AG09309 (cell line): ENCODE measurements at places on chromosomes 5 and 9.

DNA sequence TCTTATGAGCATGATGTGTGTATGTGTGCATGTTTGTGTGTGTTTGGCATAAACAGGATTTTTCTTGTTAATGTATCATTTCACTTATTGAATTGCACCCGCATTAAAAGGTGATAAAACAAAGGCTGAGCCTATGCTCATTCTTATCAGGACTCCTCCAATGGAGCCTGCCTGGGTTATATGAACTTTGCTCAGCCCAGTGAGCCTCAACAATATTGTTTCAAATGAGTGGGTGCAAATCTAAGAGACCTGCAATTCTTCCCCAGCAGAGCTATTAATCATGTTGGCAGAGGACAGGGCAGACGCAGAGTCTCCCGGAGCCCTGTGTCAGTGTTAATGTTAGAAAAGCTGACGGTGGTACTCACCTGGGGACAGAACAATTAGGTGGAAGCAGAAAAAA is 71.6 kb downstream of the SH3RF2 start:
- no peak for DNase-seq

DNA sequence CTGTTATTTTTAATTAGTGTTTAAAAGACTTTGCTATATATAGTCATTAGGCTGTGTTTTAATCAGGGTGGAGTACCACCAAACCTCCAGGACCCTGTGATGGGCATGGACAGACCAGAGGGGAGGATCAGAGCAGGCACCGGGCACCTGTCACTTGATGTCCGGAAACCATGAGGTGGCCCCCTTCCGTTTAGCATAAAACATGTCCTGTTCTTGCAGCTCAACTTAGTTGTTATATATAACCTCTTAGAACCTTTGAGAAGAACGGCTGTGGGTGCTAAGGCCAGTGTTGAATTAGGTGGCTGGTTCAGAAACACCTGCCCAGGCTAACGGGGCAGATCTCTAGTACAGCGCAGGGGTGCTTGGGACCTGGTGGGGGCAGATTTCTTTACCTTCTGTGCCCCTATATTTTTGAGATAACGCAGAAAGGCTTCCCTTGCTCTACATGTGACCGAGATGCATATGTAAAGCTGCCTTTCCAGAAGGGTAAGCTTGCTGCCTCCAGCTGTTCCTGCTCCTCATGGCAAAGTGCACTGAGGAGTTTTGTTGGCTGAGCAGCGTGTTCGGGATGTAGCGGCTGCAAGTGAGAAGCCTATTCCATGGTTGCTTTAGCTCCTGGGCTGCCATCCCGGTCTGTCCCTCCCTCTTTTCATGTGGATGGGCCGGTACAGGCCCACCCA is 255.5 kb downstream of the FANCC start:
- DNase-seq, result no peak

- no peak for DNase-seq
Observed at GRCh38 chr5:137305971-137306602, 193.0 kb downstream of the SPOCK1 start.

GRCh38 chr9:129968690-129969485 is 74.1 kb downstream of the FNBP1 start:
- DNase-seq, result peak; percentile 92

DNA sequence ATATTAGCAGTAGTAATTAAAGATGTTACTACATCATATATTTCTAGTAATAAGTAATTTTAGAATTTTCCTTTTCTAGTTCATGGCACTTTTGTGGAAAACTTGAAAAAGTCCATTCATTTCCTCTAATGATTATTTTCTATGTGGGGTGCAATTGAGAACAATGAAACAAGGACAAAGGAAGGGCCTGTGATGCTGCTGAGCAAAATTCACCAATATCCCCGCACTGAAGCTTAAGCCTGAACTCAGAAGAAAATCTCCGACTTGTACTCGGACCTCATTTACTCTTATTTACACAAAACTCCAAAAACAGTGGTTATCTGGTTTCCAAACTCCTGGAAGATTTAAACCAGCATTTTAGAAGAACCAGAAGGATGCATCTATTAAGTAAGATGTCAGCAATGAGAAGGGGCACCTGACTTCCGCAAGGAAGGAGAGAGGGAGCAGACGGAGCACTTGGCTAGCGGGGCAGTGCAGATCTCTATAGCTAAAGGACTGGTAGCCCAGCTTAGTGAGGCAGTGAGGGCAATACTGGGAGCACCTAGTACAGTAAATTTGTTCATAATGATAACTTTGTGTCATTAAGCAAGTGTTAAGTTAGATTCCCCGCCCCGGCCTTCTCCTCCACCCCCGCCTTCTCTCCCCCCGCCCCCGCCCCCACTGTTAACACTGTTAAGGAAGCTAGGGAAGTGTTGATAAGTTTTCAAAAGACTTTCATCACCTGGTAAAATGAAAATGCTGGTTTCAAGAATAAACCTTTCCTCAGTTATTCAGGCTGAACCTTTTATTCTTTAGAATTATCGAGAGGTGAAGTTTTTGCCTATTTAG is 123.3 kb downstream of the ZSWIM6 start:
- no peak for DNase-seq

DNA sequence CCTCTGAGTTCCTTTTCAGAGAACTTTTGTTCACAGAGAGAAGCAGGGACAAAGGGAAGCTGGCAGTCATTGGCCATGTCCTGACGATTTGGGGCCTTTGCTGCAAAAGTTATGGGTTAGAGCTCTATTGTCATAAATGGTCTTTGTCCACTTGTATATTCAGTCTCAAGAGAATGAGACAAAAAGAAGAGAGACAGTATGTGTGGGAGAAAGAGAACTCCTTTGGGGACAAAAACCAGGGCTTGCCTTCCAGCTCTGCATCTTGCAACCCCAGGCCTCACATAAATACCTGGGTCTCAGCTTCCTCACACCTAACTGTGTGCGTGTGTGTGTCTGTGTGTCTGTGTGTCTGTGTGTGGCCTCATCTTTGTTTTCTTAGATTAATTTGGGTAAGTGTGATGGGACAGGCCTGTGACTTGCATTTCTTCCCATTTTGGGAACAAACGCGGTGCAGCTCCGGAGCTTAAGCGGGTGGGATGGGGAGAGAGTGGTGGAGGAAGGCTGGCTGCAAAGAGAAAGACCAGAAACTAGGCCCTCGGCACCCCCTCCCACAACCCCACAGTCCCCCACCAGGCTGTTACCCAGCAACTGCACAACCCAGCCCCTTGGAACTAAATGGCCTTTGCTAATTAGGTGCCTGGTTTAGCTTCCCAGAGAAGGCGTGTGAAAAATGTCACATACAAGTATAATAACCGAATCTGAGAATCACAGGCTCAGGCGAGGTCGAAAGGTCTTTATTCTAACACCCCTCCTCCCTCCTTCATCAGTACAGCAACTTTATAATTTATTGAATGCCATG is 376.9 kb downstream of the CDK5RAP2 start:
- no peak for DNase-seq

GRCh38 chr5:133610489-133611356 is 1.6 kb downstream of the FSTL4 start:
- no peak for DNase-seq

DNA sequence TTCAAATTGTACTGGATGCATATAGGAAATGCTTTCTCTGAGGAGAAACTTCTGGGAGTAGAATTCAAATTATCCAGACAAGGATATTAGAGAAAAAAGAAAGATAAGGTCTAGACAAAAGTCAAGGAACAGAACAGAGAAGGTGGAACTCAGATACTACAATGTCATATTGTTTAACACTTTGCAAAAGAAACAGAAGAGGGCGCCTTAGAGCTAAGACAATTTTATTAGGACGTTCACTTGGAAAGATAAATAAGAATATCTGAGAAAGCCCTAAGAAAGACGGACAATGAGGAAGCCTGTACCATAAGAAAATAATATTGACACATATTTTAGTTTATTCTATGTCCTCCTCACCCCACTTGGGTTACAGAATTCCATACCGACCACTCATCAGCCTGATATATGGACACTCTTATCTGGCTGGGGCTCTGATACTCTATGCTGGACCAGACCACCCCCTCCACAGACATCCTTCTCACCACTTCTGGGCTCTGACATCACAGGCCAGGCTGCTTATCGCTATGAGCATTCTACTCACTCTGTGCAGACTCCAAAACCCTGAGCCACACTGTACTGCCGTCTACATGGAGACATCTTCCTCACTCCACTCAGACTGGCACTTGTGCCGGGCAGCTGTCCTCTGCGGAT is 9.1 kb upstream of the AK3 start:
- no peak for DNase-seq

- DNase-seq, result no peak
Observed at GRCh38 chr5:67814569-67815311, 400.8 kb upstream of the PIK3R1 start.

DNA sequence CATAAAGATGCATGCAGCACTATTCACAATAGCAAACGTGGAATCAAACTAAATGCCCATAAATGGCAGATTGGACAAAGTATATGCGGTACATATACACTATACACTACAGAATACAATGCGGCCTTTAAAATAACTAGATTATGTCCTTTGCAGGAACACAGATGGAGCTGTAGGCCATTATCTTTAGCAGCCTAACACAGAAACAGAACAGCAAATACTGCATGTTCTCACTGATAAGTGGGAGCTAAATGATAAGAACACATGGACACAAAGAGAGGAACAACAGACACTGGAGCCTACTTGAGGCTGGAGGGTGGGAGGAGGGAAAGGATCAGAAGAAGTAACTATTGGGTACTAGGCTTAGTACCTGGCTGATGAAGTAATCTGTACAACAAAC is 758.2 kb downstream of the TLE1 start:
- DNase-seq, result no peak

DNA sequence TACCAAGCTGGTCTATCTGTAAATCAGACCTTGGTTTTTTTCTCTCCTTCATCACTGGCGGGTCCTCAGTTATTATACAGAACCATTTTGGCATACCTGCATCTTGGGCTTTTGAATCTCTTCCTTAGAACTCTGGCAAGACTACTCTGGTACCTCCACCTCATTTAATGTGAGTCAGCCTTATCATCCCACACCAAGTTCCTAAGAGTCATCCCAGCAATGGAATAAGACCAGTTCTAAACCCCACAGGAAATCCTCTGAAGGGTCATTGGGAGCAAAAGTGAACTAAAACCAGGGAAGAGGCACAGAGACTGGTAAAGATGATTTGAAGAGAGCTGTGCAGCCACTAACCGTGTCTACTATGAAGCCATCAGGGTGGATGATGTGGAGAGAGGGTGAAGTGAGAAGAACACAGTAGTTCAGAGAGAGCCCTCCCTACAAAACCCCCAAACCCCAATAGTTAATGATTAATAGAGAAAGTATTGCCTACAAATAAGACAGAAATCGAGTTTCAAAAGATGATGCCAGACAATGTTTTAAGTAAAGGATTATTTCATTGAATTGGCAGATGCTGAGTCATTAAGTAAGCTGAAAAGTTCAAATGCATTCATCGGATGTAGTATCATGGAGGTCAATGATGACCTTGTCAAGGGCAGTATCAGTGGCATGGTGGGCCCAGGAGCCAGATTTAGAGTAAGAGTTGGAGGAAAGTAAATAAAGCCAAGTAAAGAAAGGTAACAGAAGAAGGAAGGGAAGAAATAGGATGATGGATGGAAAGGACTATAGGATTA is 85.4 kb downstream of the PCSK1 start:
- no peak for DNase-seq

GRCh38 chr9:94806307-94806893 is 79.9 kb downstream of the AOPEP start:
- DNase-seq, result no peak

GRCh38 chr5:4050203-4050602 is 454.6 kb downstream of the IRX1 start:
- no peak for DNase-seq

GRCh38 chr5:122301016-122301415 is 11.0 kb upstream of the SNCAIP start:
- DNase-seq, result no peak

DNA sequence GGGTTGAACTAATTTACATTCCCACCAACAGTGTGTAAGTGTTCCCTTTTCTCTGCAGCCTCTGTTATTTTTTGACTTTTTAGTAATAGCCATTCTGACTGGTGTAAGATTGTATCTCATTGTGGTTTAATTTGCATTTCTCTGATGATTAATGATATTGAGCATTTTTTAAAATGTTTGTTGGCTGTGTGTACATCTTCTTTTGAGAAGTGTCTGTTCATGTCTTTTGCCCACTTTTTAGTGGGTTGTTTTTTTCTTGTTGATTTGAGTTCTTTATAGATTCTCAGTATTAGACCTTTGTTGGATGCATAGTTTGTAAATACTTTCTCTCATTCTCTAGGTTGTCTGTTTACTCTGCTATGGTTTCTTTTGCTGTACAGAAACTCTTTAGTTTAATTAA is 101.6 kb downstream of the NIPBL start:
- DNase-seq, result no peak
